ENCODE measurements at places on chromosomes 1 and 21. TPM values are rescaled to one million over a fixed set of nuclear protein-coding genes. Genes with fewer than 3 reads are reported as not detected.

DNA sequence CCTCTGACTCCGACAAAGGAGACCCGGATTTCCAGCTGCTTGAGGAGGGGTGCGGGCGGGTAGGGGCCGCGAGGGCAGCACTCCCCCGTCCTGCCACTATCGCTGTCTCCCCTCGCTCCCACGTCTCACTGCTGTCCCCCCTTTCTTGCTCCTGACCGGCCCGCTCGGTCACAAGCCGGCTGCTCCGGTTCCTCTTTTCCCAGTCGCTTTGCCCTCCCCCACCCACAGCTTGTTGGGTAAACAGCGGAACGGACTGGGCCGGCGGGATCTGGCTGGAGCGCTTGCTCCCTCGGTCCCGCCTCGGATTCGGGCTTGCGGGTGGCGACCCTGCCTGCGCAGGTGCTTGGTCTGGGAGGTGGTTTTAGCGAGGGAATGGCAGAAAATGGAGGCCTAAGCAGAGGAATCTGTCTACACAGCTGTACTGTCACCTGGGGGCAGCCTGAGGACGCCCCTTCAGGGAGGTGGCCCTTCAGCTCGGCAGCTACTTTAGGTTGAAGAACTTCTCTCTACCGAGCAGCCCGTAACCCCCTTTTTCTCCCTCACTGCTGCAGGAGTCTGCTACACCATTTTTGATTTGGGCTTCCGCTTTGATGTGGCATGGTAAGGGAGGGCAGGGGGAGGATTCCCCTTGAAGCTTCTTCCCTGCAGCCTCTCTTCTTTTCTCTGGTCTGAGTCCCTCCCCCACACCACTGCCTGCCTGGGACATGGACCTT lies 645 bp downstream of the ATP6V0B start:
- no peak for DNase-seq

GRCh38 chr1:184483101-184483683 lies 96.4 kb downstream of the C1orf21 start:
- DNase-seq = no peak

DNA sequence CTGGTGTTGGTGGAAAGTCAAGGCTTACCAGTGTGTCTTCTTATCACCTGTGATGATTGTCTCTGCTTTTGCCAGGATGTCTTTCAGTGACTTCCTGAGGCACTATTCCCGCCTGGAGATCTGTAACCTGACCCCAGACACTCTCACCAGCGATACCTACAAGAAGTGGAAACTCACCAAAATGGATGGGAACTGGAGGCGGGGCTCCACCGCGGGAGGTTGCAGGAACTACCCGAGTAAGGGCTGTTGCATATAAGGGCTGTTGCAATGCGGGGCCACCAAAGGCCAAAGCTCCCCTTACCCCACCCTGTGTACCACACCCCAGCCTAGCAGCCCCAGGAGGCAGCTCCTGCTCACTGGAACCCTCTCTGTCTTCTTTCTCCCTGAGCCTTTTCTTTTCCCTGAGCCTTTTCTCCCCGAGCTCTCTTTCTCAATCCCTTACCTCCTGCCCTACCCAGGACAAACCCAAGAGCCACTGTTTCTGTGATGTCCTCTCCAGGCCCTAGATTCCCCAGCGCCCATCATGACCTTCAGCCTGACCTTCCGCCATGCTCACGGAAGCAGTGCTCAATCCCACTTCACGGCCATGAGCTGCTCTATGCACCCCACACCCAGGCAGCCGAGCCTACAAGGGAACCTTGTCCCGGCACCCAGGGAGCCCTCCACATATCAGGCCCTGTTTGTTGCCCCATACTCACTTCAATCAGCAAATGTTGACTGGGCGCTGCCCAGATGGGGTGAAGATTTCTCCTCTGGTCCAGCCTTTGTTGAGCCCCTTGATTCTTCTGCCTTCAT lies 40.6 kb downstream of the CAPN2 start:
- DNase-seq = no peak

GRCh38 chr1:25735956-25736529 lies 64.0 kb upstream of the SELENON start:
- no peak for DNase-seq

DNA sequence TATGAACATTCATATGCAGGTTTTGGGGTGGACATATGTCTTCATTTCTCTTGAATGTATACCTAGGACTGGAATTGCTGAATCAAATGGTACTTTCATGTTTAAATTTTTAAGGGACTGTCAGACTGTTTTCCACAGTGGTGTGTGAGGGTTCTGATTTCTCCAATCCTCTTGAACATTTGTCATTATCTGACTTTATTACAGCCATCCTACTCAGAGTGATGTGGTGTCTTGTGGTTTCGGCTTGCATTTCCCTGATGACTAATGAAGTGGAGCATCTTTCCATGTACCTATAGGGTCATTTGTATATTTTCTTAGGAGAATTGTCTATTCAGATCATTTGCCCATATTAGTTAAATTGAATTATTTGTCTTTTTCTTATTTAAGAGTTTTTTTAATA lies 35.4 kb upstream of the ZNF281 start:
- no peak for DNase-seq

DNA sequence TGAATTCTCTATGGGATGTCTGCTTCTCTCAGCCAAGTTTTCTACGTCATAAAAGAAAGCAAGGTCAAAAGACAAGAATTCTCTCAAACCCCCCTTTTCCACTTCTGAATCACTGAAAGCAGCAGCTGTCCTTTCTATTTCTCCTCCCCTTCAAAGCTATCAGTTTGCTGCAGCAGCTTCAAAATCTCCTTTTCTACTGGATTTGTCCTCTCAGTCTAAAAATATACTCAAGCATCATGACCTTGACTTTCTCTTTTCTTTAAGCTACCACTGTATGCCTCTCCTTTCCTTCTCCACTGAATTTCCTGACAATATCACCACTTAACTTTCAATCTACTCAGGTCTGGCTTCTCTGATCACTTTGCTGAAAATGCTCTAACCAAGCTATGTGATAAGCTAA lies 1.9 kb downstream of the WDR64 start:
- no peak for DNase-seq

DNA sequence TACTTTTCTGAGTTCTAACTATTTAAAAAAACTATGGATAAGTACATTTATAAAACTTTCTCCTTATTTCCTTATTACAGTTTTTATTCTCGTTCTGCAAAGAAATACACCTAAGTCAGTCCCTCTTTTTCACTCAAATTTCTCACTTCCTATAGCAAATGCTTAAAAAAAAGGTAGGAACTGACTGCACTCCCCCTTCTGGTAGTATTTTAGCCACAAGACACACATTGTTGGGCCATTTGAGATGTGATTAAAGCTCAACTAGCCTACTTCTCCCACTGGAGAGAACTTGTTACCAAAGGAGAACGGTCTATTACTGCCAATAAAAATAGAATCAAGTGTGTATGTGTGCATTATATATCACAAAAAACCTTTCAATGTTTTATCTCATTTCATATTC lies 521.9 kb upstream of the PRMT6 start:
- no peak for DNase-seq

- no peak for DNase-seq
Measured at GRCh38 chr1:165884690-165885304, 57.4 kb downstream of the UCK2 start.

DNA sequence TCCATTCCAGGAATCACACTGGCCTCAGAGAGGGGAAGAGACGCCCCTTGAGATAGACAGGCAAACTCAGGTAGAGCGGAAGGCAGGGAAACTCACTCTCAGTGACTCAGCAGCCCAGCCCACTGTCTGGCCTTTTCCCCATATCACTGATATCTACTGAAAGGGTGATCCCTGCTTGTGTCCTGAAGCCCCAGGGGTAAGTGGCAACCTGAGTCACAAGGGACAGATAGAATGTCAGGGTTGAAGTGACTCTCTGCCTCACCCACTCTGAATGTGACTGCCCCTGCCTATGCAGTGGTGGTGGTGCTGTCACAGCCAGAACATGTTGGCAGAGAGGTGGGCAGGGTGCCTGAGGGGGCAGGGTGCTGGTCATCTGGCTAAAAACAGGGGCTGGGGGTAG lies 157.5 kb upstream of the FGGY start:
- no peak for DNase-seq

DNA sequence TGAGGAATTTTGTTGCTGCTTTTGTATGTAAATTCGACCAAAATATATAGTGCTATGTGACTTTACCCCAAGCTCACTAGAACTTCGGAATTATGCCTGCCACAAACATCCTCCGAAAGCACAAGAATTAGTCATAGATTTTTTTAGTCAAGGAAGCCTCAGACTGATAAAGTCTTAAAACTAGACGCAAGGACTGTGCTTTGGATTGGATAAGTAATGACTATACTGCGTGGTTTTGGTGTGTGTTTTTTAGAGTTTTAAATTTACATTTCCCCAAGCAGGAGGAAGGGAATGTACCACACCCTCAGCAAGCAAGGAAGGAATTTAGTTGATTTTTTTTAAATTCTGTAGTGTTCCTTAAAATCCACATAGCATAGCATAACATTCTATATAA lies 10.3 kb downstream of the WLS start:
- no peak for DNase-seq

DNA sequence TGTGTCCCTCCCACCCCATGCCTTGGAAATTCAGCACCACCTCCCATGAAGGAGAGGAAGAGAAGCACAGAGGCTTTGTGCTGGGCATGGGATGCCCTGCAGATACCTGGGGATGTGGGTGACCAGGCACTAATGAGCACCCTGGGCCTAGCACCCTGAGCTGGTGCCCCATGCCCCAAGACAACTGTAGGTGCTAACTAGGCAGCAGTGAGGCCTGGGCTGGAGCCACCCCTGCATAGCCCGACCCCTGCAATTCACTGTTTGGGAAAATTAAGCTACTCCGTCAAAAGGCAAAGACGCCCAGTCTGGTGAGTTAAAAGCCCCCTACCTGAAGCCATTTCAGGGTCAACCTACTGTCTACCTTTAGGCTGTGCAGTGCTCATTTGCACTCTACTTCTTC lies 5.4 kb downstream of the KCNA2 start:
- no peak for DNase-seq

GRCh38 chr1:65180977-65181376 lies 33.0 kb downstream of the AK4 start:
- no peak for DNase-seq

- no peak for DNase-seq
Measured at GRCh38 chr1:165629151-165629550, 1.9 kb upstream of the MGST3 start.

- DNase-seq = no peak
Measured at GRCh38 chr1:109116286-109116685, 2.4 kb downstream of the ELAPOR1 start.

DNA sequence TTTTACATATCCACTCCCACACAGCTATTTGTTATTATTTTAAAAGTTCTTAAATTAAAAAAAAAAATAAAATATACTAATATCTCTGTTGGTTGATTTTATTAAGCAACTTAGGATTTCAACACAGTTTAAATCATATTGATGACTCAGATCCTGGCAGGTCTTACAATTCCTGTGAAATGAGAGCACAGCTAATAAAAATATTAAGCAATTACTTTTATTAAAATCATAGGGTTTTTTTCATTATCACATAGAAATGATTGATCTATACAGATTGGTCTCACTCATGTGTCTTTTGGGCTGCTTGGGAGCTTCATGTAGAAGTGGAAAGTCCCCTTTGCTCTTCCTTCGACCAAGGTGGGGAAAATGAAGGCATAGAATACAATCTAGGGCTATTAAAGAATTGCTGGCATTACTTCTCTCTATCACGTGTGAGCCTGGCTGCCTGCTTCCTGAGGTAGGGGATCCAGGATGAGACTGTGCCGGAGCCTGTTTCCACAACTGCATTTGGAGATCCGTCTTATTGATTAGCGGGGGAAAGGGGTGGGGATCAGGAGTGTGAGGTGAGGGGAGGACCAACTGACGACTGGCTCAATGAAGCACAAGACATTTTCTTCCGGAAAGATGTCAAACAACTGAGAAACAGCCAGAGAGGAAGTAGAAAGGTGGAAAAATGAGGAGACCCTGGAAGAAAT lies 858.0 kb downstream of the USP25 start:
- DNase-seq = no peak

DNA sequence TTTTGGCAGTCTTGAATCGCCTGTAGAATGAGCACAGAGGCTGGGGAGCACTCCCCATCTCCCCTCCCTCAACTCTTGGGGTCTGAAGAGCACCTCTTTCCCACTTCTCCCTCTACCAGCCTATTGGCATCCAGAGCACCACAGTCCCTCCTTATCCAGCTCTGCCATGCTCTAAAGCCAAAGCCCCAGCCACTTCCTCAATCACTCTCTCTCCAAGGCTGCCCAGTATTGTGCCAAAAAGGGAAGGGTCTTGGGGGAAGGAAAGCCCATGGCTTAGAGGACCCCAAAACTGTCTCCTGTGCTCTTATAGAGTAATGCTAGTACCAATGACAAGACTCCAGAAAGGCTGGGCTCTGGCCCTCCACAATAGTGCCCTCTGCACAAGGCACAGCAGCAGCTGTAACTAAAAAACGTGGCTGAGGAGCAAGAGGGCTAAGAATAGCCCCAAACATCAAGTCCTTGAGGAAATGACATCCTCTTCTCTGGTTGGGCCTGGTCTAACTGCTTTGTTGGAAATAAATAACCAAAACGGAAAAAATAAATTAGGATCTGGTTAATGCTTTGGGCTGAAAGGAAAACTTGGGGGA lies 28.4 kb downstream of the SLC27A3 start:
- DNase-seq = no peak

DNA sequence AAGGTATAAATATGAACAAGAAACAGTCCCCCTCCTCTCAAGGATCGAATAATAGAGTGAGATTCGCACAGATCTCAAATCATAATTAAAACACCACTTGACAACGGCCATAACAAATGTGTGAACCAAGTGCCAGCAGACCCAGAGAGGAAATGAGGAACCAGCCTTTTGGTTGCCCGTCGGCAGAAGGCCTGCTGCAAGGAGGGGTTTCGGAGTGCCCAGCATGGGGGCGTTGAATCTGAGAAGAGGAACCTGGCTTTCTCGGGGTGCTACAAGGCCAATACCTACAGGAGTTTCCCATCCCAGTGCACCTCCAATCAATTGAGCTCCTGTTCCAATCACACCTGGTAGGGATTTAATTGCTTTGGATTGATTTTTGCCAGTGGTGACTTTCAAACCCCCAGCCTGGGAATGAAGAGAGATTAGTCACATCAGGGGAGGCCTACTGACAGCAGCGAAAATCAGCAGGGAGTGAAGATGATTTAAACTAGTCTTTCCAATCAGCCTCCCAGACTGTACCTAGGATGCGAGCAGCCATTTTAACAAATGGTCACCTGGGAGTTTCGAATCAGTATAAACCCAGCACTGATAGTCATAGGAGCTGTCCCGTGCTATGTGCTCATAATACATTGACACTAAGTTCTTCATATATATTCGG lies 263.8 kb downstream of the KAZN start:
- no peak for DNase-seq

DNA sequence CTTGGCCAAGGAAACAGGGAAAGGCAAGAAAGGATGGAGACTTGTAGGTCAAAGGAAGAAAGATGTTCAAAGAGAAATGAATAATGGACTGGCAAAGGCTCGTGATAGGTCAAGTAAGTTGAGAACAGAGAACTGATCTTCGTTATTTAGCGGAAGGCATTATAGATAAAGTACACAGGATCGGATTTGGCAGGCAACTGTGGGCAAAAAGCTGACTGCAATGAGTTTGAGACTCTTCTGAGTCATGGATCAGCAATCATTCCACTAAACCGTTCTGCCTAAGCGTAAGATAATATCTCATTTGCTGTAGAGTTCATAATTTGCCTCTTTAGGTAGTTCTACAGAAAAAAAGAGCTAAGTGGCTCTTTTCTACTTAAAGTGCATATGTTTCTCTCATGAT lies 34.1 kb downstream of the KRTAP21-3 start:
- DNase-seq = no peak

The FAM131C gene
- 0.20 TPM for total RNA-seq

The GBP6 gene
- not detected for total RNA-seq

The OR10Z1 gene
- total RNA-seq = not detected

The GNAT2 gene
- total RNA-seq = 0.42 TPM

The HAPLN2 gene
- total RNA-seq = not detected

The RLF gene
- total RNA-seq = 20.6 TPM

The TMIGD3 gene
- not detected for total RNA-seq

The DAB1 gene
- total RNA-seq = not detected

The PPIAL4G gene
- not detected for total RNA-seq
